ENCODE measurements at places on chromosomes 6 and 20.

GRCh38 chr20:48378976-48379675, 448.7 kb downstream of the PREX1 start:
- DNase-seq = no peak

- no peak for DNase-seq
Observed at GRCh38 chr6:6981681-6982322, 126.0 kb upstream of the RREB1 start.

- no peak for DNase-seq
Observed at GRCh38 chr20:61385731-61386130, 133.7 kb downstream of the CDH4 start.

DNA sequence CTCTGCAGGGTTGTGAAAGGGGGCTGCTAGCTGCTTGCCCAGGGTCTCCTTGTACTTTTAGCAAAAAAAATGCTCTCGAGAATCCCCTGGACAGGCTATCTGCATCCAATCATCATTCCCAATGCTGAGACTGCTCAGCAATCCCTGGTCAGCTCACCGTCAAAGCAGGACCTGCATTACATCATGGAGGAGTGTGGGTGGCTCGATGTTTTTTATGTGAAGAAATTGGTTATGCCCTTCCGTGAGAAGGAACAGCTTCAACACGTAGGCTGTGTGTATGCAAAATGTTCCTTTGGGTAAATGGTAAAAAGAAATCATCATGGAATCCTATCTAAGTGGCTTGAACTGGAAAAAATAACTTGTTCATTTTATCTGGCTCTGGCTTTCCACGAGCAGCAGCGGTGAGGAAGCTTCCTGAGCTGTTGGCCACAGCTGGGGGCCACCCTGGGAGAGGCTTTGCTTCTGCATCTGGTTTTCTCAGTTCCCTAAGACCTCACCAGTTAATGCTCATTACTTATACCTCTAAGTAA, 111.4 kb downstream of the FYN start:
- no peak for DNase-seq

DNA sequence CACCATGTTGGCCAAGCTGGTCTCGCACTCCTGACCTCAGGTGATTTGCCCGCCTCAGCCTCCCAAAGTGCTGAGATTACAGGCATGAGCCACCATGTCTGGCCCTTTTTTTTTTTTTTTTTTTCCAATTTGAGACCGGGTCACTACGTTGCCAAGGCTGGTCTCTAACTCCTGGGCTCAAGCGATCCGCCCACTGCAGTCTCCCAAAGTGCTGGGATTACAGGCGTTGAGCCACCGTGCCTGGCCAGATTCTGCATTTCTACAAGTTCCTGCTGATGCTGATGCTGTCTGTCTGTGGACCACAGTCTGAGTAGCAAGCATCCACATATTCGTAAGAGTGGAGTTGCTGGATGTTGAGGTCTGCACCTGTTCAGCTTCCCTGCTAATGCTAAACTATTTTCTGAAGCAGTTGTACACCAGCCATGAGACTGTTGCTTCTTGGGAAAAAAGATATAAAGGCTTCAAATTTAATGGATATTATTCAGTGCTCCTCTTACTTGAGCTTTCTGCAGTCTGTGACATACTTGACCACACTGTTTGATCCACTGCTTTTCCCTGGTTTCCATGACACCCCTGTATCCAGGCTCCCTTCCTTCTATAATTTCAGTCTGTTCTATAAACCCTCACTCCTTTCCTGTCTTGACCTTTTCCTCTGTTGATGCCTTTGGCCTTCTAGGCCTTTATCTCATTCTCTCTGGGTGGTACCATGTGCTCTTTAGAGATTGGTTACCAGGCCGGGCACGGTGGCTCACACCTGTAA, 10.1 kb upstream of the ZBTB12 start:
- no peak for DNase-seq

- no peak for DNase-seq
Observed at GRCh38 chr20:49637046-49637637, 69.2 kb upstream of the PTGIS start.

- DNase-seq = no peak
Observed at GRCh38 chr20:1378735-1379125, 14.1 kb downstream of the FKBP1A start.

DNA sequence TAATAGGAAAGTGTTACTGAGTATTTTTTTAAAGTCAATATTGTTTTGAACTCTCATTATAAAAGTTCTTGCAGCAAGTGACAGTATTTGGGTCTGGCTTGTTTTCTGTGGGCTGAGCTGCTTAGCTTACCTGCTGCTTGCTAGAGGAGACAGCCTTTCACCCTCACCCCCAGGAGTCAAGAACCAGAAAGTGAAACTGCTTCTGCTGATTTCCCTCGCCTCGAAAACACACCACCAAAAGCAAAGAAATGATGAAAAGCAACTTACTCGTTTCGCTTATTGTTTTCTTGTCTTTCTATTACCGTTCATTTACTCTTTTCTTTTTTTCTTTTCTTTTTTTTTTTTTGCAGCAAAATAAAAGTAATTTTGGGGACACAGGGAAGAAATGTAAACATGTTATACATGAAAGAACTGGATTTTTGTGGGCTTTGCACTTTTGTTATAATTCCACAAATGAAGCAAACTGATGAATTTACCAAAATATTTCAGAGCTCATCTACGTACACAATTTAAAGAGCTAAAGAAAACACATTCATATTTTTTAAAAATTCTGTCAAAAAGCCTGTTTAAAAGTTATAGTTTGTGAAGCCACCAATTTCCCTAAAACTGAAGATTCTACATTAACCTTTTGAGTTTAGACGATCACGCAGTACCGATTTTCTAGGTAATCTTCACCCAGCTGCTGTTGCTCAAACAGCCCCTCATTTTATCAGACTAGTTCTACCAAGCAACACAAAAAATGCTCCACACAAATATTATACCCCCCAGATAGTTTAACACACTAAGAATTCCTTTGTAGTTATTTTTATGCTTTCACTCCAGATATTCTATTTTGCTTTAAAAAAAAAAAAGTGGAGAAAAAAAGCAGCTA, 1.7 kb downstream of the SCML4 start:
- no peak for DNase-seq

DNA sequence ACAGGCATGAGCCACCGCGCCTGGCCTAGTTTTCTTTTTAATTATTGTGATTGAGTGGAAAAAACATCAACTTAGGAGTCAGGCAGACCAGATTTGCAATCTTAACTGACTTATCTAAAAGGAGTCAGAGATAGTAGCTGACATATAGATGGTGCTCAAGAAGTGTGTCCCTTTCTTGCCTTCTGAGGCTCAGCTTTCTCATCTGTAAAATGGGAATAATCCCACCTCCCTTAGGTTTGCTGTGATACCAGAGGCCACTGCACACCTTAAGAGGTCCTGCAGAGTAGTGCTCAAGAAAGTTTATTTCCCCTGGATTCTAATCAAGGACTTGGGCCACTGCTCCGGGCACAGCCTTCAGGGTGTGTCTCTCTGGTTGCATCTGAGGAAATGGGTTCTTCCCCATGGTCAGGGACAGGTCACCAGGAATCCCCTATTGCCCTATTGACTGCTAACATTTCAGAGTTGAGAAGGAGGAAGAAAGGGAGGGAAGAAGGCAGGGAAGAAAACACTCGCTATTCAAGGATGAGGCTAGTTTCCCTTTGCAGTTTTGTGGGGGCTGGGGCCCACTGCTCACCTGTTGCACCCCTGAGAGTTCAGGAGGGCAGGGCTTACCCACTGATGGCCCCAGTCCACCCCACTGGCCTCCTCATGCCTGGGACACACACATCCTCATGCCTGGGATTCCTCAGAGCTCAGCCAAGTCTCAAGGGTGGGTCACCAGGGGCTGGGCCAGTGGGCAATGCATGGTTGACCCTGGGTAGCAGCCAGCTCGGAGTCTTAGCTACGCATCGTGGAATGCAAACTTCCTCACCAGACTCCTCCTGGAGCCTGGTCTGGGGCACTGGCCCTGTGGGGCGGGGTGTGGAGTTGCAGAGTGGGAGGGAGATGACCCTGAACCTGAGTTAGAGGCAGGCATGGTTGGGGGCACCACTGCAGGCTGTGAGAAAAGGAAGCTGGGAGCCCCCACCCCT, 21.2 kb downstream of the C6orf132 start:
- DNase-seq = no peak

DNA sequence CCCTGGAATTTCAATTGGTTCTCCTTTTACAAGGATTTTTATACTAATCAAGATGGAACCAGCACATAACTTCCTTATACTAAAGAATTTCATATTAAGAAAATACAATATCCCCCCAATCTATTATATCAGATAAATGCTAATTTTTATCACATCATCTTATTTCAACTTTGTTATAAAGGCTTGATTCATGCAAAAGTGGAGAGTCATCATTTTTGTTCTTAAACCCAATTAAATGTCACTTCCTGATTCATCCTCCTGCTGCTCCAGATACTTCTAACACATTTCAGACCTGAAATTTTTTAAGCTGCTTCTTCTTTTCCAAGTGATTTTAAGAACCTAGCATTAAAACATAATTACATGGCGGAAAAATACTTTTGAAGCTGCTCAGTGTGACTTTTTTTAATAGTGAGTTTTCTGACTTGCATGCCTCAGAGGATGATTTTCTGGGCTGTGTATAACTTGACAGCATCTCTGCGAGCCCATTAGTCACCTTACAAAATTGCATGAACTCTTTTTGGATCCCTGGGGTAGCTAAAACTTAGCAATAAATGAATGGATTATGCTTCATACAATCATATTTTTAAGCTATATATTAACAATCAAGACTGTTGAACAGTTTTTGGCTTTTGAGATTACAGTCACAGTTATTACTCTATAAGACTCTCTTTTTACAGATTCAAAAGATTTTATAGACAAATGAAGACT, 134.1 kb downstream of the ELOVL4 start:
- no peak for DNase-seq

- no peak for DNase-seq
Observed at GRCh38 chr20:32449057-32449889, 91.1 kb downstream of the ASXL1 start.

DNA sequence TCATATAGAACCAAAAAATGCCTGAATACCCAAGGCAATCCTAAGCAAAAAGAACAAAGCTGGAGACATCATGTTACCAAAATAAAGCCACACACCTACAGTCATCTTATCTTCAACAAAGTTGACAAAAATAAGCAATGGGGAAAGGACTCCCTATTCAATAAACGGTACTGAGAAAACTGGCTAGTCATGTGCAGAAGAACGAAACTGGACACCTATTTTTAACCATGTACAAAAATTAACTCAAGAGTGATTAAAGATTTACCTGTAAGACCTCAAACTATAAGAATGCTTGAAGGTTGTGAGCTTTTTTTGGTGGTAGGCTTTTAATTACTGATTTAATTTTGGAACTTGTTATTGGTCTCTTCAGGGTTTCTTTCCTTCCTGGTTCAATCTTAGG, 236.0 kb upstream of the DEFB112 start:
- no peak for DNase-seq

DNA sequence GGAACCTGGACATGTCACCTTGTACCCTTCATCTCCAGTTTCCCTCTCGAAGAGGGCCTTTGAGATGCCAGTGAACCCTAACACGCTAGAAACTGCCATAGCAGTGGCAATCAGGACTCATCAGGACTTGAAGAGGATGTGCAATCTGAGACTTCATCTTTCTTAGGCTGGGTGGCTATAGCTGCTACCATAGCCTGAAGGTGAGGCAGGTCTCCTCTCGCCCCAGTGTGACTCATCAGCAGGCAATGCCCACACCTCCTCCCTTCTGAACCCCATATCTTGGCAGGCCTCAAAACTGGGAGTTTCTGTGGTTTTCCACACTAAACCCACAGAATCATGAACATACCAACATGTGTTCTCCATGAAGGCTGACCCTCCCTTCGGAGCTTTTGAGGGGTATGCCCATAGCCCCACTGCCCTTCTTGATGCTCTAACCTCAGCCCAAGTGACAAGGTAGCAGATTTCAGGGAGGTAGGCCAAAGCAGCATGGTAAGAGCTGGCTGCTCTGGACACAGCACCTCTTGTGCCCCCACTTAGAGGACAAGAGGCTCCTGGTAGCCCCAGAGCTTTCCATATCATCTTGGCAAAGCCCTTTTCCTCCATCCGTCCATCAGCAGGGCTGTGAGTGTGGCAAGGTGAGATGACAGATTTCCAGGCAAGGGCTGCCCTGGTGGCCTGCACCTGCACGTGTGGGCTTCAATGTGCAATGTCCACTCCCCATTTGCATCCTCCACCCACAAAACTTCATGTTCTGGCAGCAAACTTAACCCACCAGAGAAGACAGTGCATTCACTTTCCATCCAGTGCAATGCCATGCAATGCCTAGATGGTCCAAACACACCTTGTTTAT, 2.6 kb downstream of the BLCAP start:
- no peak for DNase-seq

GRCh38 chr20:19336631-19337030, 124.2 kb downstream of the SLC24A3 start:
- DNase-seq = no peak

DNA sequence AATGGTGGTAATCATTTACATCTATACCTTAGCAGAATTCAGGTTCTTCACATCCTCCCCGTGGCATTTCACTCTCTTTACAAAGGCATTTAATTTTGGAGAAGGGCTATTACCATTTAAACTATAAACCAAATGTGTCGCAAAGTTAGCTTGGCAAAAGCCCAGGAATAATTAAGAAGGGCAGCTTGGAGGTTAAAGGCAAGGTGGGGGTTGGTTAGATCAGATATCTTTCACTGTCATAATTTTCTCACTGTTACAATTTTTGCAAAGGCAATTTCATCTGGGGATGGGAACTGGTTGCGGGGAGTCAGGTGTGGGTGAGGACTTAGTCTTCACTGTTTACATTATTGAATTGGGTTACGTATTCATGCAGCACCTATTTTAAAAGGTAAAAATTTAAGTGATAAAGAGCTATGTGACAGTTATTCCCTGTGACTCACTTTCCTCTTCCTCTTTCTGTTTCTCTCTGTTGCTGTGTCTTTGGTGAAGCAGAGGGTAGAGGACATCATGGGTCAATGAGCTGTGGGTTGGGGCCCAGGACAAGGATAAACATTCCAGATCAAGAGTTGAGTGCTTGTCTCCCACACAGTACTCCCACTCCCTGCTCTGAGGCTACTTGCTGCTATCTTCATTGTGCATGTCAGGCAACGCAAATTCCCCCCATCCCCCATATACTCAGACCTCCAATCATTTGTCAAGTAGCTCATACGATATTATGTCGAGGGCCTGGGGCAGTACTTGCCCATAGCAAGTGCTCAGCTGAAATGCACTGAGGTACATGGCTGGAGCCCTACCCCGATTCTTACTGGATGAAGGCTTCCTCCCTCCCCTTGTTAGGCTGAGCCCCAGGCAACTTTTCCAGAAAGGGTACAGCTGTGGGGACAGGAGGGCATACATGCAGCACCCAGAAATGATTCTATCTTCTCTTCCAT, 223.1 kb upstream of the MYLIP start:
- no peak for DNase-seq

DNA sequence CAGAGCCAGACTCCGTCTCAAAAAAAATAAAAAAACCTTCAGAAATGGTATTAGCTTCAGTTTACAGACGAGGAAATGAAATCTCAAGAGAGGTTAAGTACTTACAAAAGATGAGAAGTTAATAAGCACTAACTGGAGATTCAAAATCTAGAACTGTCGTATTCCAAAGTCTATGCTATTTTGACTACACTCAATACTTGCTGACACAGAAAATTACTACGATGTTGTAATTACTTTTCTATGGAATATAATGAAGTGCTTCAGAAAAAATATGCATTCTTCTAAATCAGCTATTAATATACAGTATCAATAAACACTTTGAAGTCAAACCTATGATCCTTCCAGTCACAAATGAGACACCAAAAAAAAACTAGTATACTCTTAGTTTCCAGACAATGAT, 12.2 kb downstream of the REPS1 start:
- DNase-seq = no peak

All from tibial artery (tissue), 4 donors.